Activated CD4-positive, CD25-positive, alpha-beta regulatory T cell treated with anti-CD3 and anti-CD28 coated beads, Interleukin-2, amount 50 U/mL, for 72 hours (primary cell): ENCODE measurements at places on chromosomes 3 and 15.

GRCh38 chr15:100526027-100526481, 2.7 kb downstream of the CERS3 start:
- DNase-seq = no peak

DNA sequence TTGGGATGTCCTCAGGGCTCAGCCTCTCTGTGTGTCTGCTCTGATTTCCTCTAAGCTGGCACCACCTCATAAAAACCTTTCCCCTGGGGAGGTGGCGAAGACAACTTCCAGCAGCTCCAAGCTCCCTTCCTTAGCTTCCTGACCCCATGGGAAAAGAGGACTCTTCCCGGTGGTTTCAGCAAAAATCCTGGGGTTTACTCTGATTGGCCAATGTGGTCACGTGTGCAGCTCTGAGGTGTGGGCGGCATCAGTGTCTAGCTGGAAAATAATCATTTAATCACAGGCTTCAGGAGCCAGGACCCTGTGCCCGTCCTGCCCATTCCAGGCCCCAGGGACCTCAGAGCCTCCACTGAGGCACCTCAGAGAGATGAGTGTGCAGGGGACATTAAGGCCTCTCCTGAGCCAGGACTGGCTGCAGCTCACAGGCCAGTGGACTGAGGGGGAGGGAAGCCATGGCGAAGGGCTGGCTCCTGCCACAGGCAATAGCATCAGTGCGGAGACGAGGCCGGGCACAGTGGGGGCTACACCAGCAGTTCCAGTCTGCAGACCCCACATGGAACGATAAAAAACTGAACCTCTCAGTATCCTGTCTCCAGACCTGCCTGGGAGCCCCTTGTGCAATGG, 104.1 kb downstream of the TPRA1 start:
- no peak for DNase-seq

DNA sequence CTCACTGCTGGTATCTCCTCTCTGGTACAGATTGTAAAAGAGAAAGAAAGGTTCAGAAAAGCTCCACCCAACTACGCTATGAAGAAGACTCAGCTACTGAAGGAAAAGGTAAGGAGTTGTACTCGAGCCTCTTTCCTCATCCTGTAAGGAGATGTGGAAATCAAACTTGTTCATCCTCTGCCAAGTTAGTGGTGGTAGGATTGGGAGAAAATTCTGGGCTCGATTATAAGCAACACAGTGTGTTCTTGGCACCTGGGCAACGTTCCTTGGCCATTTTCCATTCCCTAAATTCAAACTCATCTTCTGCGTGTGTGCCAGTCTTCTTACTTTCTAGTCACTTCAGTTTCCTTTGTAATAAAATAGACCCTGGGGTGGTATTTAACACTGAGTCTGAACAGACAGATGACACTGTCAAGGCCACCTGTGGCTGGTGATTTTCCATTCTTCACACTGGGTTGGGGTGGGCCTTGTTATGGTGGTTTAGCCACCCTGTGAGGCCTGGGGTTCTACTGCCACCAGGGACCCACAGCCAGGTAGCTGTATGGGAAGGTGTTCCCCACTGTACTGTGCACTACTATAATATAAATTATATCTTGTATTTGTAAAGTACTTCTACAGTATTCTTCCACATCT, 17.1 kb upstream of the ITPKA start:
- DNase-seq = no peak

DNA sequence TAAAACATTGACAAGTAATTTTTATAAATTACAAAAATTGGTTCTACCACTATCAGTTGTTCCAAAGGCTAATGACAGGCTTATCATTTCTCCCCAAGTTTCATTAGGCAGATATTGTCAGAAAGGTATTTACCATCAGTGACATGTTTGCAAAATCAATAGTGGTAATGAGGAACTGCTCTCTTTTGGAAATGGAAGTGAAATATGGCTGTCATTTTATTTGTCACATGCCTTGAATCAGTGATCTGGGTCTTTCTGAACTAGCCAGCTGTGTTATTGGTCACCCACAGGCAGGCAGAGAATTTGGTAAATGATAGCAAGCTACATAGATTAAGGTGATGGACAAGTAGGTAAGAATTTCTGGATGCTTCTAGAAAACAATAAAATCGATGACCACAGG, 268.0 kb upstream of the ARHGEF26 start:
- no peak for DNase-seq

GRCh38 chr15:43808960-43809678, 8.7 kb downstream of the HYPK start:
- DNase-seq = no peak

- no peak for DNase-seq
These were observed at the start of gene CHL1 for GRCh38 chr3:196311-197148. CHL1 (plus strand) TSS chr3:196763; CDS start chr3:319777, 123,014 bp downstream.

GRCh38 chr15:85532689-85533088, 152.3 kb downstream of the AKAP13 start:
- no peak for DNase-seq

DNA sequence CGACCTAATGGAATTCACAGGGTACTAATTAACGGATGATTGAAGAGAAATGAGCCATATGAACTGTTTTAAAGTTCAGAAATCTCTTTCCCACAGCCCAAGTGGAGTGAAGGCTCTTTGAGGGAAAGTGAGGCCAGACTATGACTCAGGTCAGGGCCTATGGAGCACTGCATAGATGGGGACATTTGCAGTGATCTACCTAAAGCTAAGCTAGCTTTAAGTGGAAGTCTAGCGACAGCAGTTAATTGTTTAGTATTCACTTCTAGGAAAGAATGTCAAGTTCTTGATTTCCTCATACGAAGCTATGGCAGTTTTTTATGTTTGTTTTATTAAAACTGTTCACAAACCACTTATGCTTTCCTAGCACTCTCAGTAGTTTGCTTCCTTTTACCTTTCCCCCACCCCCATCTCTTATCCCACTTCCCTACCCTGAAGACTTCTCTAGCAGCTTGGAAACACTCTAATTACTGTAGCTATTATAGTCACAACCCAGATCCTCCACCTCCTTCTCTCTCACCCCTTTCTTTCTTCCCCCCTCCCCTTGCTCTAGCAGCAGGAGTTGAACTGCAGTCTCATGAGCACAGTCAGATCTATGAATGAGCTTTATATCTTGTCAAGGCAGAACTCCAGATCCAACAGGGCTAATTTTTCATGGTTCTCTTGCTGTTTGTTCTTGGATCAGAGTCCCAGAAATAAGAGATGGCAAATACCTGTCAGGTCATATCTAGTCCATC, 6.2 kb downstream of the ZNF609 start:
- DNase-seq = no peak

DNA sequence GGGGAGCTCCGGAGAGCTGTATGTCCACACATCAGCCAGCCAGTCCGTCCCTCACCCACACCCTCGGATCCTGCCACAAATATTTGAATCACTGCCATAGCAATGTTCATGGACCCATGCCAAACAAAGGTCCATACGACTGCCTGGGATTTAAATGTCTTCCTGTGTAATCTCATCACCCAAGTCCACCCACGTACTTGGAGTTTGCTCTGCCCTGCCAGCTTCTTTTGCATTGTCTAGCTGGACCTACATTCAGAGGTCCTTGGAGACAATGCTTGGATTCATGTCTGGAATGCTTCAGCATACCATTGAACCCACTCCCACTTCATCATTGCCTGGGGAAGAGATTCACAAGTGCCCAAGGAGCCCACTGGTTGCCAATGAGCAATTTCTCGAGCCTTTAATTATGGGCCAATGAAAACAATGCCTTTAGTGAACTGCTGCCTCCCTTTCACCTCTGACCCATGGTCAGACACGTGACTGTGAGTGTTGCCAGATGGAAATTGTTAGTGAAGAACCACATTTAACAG, 90.4 kb upstream of the PHLDB2 start:
- DNase-seq = no peak

DNA sequence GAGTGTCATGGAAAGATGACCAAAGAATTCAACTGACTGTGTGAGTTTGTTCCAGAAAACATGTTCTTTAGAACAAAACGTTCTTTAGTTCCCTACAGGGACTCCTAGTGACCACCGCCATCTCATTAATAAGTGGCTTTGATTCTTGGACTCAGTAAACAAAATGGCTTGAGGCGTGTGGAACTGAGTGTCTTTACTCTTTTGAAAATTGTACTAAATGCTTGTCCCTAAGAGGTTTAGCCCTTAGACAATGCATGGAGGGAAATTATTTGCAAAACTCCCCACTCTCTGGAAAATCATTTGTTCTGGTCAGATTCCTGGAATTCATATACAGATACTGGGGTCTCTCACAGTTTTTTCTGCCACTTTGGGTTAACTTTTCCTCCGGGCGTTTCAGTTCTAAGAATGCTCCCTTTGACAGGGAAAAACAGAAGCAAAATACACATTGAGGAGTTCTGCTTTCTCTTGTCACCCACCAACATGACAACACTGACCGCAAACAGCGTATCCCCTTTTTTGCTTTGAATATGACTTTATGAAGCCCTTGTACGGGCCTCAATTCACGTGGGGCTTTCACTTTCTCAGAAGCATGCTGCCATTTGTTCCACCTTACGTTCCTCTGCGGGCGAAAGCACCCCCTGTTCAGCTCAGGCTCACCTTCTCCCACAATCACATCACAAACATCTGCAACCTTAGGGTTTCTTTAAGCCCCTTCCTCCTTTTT, 15.3 kb upstream of the NRROS start:
- no peak for DNase-seq

GRCh38 chr3:139187648-139188047, 143.0 kb upstream of the PRR23C start:
- DNase-seq = no peak

DNA sequence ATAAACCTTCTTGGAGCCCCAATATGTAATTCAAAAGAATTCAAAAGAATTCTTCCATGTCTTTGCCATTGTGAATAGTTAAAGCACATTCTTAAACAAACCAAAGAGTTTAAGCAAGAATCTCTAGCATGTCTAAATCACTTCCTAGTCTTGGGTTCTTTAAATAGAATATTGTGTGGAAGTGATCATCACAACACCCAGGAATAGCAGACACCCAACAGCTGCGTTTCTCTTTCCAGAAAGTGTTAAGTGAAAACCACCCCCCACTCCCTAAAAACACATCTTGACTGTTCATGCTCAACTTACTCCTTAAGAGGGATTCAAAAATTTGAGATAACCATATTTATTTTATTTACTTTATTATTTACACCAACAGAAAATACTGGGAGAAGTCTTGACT, 24.1 kb upstream of the CAPN7 start:
- no peak for DNase-seq

DNA sequence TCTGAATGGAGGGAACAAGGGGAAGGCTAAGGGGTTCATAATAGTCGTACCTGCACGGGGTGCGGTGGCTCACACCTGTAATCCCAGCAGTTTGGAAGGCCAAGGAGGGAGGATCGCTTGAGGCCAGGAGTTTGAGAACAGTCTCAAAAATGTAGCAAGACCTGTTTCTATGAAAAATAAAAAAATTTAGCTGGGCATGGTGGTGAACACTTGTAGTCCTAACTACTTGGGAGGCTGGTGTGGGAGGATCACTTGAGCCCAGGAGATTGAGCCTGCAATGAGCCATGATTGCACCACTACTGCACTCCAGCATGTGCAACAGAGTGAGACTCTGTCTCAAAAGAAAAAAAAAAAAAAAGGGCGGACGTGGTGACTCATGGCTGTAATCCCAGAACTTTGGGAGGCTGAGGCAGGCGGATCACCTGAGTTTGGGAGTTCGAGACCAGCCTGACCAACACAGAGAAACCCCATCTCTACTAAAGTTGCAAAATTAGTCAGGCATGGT, 17.9 kb upstream of the HDAC11 start:
- no peak for DNase-seq

DNA sequence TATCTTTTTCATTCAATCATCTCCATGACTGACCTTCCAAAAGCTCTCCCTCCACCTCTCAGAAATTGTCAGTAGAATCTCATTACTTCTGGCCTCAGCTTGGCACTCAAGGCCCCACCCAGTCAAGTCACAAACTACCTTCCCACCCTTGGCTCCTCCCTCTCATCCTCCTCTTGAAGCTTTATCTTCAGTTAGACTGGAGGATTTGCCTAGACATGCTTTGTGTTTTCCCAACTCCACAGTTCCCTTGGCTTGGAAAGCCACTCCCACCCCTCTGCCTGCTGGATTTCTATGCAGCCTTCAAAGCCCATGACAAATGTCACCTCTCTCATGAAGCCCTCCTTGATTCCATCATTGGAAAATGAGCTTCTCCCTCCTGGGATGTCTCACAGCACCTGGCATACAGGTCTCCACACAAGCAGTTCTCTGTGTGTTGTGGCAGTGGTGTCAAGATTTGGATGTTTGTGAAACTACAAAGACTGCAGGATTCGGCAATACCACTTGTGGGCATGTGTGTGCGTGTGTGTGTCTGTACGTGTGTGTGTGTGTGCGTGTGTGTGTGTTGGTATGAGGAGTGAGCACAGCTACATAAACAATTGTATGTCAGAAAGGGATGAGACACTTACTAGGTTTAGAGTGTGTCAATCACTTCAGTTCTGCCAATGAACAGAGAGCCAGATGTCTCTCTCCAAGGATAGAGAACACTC, 45.3 kb upstream of the VPS8 start:
- no peak for DNase-seq

GRCh38 chr15:35925275-35926006, 379.5 kb upstream of the DPH6 start:
- no peak for DNase-seq

DNA sequence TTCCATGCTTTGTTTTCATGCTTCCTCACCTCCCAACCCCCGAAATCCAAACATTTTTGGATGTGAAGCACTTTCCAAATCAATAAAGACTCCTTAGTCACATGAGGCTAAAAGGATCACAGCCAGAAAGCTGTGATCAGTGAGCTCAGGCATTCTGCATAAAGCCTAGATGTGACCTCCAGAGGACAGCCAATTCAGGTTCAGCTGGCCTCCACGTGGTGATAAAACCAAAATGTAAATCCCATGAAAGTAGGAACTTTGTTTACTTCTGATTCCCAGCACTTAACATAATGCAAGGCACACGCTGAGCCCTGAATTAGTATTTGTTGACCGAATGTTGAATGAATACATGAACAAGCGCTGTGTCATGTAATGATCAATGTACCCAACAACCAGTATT, 249.5 kb upstream of the EOMES start:
- no peak for DNase-seq

GRCh38 chr3:42652251-42652610, 1.3 kb upstream of the ZBTB47 start:
- no peak for DNase-seq
